ENCODE measurements at places on chromosomes 13 and 19.

- DNase-seq, result no peak
These were observed 295.0 kb downstream of the ZNF536 start for GRCh38 chr19:30667227-30667626.

DNA sequence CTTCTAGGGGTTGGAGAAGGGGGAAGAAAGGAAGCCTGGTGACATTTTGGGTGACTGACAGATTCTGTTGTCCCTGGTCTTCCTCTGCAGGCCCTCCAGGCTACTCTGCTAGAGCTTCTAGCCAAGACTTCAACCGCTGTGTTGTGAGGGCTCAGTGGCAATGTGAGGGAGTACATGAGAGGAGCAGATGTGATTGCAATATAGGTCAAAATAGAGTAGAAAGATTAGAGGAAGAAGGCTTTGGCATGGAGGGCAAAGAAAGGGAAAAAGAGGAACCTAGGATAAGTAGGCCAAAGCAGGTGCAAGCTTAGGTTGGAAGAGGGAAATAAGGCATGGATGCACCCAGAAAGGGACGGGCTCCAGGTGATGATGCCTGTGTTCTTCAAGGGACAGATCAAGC is 216.9 kb downstream of the RGCC start:
- no peak for DNase-seq

DNA sequence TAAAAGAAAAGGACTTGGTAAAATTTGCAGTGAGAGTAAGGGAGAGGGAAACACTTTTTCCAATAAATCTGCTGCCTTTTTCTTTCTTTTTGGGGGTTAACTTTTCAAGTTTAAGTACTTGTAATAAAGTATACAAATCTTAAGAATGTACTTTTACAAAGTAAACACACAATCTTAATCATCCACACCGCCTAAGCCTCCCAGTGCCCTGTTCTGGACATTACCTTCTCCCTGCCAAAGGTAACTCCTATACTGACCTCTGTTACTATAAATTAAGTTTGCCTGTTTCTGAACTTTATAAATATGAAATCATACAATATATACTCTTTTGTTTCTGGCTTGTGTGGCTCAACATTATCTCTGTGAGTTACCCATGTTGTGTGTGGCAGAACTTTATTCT is 137.9 kb downstream of the RGCC start:
- no peak for DNase-seq

GRCh38 chr19:33767898-33768413 is 28.7 kb upstream of the KCTD15 start:
- DNase-seq, result no peak

GRCh38 chr19:34149873-34150272 is 22.4 kb upstream of the LSM14A start:
- DNase-seq, result no peak

- DNase-seq, result no peak
These were observed 3.3 kb downstream of the GYS1 start for GRCh38 chr19:48989701-48990291.

GRCh38 chr13:110293037-110293436 is 13.9 kb downstream of the COL4A1 start:
- DNase-seq, result no peak
